ENCODE measurements at places on chromosomes 5 and 9.

DNA sequence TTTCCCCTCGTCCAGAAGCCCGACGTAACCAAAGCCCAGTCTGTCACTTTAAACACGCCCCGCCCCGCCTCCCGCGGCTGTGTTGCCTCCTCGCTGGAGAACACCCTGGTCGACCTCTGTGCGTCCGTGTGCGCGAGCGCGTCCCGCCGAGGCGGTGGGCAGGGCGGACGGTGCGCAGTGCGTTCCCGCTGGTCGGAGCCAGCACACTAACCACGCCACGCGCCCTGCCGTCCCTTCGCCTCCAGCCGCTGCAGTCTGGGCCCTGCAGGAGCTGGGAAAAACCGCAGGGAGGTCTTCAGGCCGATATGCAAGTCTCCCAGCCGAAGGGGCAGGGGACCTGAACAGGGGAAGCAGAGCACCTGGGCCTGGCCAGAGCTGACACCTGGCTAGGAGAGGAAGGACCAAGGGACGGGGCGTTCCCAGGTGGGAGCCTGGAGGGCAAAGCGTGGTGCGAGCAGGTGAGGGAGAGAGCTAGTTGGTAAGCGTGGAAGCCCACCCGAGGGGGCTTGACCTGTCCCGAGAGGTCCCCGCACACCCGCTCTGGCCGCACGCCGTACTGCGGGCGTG lies 1.3 kb upstream of the PHPT1 start:
- DNase-seq: peak; percentile 46

DNA sequence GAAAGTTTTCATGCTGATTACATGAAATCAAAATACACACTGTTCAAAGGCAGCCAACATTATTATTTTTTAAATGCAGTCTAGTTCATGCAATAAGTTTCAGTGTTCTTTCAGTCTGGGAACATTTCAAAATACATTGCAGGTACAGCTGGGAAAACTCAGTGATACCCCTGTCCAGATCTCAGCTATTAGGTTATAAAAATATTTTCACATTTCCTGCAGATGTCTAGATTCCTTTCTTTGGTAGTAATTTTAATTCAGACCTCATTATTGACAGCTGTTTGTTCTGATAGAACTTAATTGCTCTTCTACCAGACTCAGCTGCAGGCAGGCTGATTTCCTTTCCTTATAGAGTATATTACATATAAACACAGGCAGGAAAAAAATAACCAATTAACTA lies 556.8 kb upstream of the DMAC1 start:
- no peak for DNase-seq

GRCh38 chr9:12732971-12733370 lies 39.8 kb downstream of the TYRP1 start:
- no peak for DNase-seq

DNA sequence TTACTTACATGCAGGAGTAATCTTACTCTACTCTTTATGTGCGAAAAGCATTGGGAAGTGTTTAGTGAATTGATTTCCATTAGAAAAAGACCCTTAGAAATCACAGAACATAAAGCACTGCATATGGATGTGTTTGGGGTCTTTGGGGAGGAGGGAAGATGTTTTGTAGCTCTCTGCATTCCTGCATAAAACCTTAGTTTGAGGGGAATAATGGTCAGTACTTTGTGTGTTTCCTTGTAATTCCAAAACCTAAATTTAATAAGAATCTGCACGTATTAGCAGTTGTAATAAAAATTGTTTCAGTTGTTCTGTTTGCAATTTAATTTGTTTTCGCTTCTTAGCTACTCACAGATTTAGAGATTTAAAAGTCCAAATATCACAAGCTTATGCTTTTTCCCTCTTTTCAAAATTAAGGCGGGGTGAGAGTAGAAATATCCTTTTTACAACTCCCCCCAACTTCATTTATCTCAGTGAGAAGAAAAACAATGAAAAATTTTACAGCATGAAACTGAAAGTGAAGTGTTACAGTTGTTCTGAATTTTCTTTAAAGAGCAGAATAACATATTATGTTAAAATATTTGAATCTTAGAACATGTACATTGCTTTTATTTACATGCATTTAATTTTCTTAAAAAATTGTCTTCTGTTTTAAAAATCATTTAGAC lies 143.8 kb downstream of the SMARCA2 start:
- DNase-seq: no peak

DNA sequence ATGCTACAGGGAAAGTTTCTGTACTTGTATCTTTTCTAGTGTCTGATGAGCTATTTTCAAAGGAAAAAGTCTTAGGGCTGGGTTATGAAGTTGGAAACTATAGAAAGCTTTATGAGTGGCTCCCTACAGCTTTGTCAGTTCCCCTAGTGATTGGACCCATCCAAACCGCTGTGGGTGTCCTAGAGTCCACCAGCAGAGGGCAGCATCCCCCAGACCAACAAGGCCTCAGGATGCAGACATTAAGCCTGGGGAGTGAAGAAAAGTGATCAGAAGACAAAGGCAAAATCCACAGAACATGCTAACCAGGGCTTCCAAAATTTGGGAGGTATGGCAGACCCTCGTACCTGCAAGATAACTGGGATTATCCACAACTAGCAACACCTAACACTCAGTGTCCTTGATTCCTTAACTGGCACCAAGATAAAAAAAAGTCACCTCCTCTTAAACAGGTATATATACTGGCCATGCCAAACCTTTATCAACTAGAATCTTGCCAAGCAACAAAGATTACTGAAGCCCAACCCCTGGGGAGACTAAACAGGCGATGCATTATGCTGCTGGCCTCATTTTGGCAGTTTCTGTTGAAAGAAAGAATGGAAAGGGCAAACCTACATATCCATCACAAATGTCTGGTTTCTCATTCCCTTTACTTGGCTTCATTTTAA lies 110.4 kb upstream of the NR5A1 start:
- DNase-seq: no peak

Measured in cortex of kidney (tissue), 1 donor.